ENCODE measurements at places on chromosomes 2 and 18. TPM values are rescaled to one million over a fixed set of nuclear protein-coding genes. Genes with fewer than 3 reads are reported as not detected.

GRCh38 chr18:3332376-3332775 is 70.4 kb downstream of the MYL12B start:
- no peaks in the 10 kb centered on the region for H3K36me3 ChIP-seq
- no peaks in the 10 kb centered on the region for H3K4me1 ChIP-seq
- no peak overlapping the region for H3K4me3 ChIP-seq
- no peaks in the 10 kb centered on the region for H3K27me3 ChIP-seq
- no peak for DNase-seq

- no peak overlapping the region for H3K4me3 ChIP-seq
- no peaks in the 10 kb centered on the region for H3K36me3 ChIP-seq
- DNase-seq, result no peak
- H3K27ac ChIP-seq, result no peak overlapping the region
Measured at GRCh38 chr18:33128581-33128980, 311.9 kb downstream of the CCDC178 start.

DNA sequence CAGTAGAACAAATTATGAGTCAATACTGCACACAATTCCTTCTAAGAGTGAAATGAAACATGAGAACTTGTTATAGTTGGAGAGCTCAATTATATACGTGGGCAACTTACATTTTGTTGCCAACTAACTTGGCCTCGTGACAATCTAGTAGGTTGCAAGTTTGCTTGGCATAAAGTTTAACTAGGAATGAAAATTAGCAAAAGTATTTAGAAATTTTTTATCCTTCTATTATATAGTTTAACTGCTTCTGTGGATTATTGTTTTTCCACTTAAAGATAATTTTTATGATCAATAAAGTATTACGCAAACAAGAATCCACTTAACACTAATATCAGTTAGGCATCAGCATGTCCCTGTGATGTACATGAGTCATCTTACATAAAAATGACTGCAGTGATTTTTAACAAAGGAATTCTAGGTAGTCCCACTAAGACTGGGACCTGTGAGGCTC is 41.1 kb downstream of the FAM124B start:
- H3K27me3 ChIP-seq, result no peaks in the 10 kb centered on the region
- H3K4me1 ChIP-seq, result peaks cover 6% of the 10 kb centered on the region
- no peak overlapping the region for H3K27ac ChIP-seq
- no peaks in the 10 kb centered on the region for H3K36me3 ChIP-seq
- DNase-seq, result no peak
- H3K4me3 ChIP-seq, result no peak overlapping the region

GRCh38 chr18:50194631-50195532 is at the start of gene MYO5B:
Gene MYO5B (minus strand): TSS chr18:50195147. CDS start chr18:50194793, 354 bp downstream.
- H3K27me3 ChIP-seq, result no peaks in the 10 kb centered on the region
- peak; percentile 90 for DNase-seq

GRCh38 chr2:45173513-45173912 is 164.3 kb upstream of the SIX2 start:
- H3K27ac ChIP-seq, result no peak overlapping the region
- no peaks in the 10 kb centered on the region for H3K36me3 ChIP-seq
- H3K27me3 ChIP-seq, result no peaks in the 10 kb centered on the region

DNA sequence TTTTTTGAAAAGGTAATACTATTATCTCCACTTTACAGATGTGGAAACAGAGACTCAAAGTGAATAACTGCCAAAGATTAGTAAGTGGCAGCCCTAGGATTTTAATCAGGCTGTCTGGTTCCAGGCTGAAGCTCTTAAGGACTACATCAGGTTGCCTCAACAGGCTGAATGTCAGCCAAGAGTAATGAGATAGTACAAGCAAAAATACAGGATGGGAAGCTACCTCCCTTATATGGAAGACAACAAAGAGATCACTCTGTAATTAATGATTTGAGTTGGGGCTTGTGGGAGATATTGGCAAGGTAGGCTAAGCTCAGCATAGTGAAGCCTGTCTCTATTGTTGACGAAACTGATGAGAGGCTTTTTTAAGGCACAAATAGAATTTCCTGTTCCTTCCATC is 323.1 kb downstream of the KCNJ3 start:
- no peak overlapping the region for H3K27ac ChIP-seq
- DNase-seq, result no peak
- no peaks in the 10 kb centered on the region for H3K4me1 ChIP-seq
- no peak overlapping the region for H3K4me3 ChIP-seq
- H3K36me3 ChIP-seq, result no peaks in the 10 kb centered on the region

DNA sequence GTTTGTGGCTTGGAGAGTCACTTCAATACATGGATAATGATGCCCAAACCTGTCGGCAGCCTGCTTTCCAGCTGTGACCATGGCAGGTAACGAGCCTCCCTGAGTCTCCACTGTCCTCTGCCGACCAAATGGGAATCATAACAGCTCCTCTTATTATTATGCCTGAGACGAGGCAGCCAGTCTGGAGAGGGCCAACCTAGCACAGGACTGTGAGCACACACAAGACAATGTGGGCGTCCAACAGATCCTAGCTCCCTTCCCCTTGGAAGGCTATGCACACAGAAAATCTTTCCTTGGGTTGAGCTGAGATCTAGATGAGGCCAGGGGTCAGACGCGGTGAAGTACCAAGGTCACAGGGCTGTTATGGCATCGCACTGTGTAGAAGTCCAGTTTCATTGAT is 890 bp upstream of the SLC4A3 start:
- H3K36me3 ChIP-seq, result no peaks in the 10 kb centered on the region
- no peaks in the 10 kb centered on the region for H3K27me3 ChIP-seq
- no peak overlapping the region for H3K27ac ChIP-seq
- H3K4me3 ChIP-seq, result no peak overlapping the region
- no peak for DNase-seq
- H3K4me1 ChIP-seq, result peaks cover 16% of the 10 kb centered on the region

DNA sequence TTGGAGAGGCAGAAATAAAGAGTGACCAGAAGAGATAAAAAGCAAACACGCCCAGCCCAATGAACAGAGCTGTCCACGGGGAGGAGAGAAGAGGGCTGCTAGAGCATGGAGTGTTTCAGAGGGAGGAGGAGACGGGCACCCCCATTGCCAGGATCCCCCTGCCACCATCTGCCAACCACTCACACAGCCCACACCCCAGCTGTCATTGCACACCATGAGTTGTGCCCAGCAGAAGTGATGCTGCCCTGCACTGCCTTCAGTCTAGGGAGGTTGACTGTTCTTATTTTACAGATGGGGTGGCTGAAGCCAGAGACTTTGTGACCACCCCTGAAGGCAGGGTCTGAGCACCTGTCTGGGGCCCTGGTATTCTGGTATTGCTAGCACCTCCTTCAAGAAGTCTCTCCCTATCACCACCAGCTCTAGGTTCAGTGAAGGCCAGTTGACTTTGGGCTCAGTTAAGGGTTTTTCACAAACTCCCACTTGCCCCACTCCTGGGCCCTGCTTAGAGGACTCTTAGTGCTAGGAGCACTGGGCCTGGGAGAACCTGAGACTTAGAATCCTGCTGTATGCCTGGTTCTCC is 2.4 kb downstream of the FABP1 start:
- H3K36me3 ChIP-seq, result no peaks in the 10 kb centered on the region
- no peak for DNase-seq
- no peaks in the 10 kb centered on the region for H3K27me3 ChIP-seq
- H3K4me1 ChIP-seq, result no peaks in the 10 kb centered on the region
- no peak overlapping the region for H3K4me3 ChIP-seq

DNA sequence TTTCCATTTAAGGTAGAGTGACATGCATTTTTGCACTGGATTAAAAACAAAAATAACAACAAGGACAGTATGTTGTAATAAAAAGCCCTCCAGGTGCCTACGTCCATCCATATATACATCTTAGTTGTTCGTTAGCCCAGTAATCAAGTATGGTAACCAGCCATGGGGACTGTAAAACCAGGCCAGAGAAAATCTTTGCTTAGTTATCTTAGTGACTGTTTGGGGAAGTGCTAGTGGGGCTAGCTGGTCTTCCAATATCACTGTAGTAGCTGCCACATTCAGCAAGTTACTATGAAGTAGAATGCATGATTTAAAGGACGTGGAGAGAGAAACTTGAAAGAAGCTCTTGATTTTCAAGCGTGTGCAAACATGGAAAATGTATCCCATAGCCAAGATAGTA is 95.9 kb upstream of the STON1 start:
- no peaks in the 10 kb centered on the region for H3K4me1 ChIP-seq
- H3K4me3 ChIP-seq, result no peak overlapping the region
- H3K36me3 ChIP-seq, result no peaks in the 10 kb centered on the region
- peak overlapping the region; percentile 37 for H3K27ac ChIP-seq
- DNase-seq, result no peak

- no peak overlapping the region for H3K27ac ChIP-seq
- no peak overlapping the region for H3K4me3 ChIP-seq
- H3K27me3 ChIP-seq, result no peaks in the 10 kb centered on the region
- H3K36me3 ChIP-seq, result no peaks in the 10 kb centered on the region
- H3K4me1 ChIP-seq, result no peaks in the 10 kb centered on the region
Measured at GRCh38 chr18:35116784-35117318, 75.6 kb downstream of the MAPRE2 start.

GRCh38 chr18:10444314-10445006 is 10.0 kb upstream of the APCDD1 start:
- no peak overlapping the region for H3K4me3 ChIP-seq
- no peak overlapping the region for H3K27ac ChIP-seq
- no peak for DNase-seq
- no peaks in the 10 kb centered on the region for H3K36me3 ChIP-seq

DNA sequence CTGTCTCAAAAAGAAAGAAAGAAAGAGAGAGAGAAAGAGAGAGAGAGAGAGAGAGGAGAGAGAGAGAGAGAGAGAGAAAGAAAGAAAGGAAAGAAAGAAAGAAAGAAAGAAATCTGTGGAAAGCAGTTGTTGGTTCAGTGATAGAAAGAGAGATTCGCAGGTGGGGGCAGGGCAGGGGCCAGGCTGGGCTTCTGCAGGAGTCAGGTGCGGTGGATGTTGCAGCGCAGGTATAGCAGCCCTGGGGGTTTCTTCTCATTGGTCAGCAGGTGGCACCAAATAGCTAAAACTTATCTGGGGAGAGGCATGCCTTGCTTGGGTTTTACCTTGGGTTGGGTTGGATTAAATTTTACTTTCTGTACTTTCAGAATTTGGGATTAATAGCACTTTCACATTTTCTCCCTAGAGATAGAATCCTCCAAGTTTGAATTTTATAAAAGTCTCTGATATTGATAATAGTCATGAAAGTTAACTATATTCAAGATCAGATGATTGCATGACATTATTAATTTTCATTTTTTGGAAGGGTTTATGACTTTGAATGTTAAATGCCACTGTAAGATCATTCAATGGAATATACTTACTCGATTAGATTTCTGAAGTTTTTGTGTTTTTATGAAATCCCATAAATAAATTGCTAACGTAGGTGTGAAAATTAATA is 66.6 kb downstream of the SPTBN1 start:
- H3K4me1 ChIP-seq, result peaks cover 16% of the 10 kb centered on the region
- no peaks in the 10 kb centered on the region for H3K27me3 ChIP-seq
- H3K36me3 ChIP-seq, result peaks cover 2% of the 10 kb centered on the region

DNA sequence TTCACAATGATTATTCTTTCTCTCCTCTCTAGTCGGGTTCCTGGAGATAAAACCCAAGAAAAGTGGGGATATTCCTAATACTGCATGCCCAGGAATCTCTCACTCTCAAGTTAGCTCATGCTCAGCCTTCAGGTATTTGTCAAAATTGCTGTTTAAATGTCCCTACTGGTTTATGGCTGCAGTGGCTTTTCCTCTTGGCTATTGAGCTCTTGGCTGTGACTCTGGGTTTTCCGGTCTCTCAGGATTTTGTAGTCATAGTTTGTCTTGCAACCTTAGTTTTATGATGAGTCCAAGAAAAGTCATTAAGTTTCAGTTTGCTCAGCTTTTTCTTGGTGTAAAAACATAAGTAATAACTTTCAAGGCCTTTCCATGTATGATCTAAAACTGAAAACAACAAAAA is 820.7 kb upstream of the HS6ST1 start:
- DNase-seq, result no peak
- peaks cover 9% of the 10 kb centered on the region for H3K4me1 ChIP-seq
- no peak overlapping the region for H3K27ac ChIP-seq
- no peak overlapping the region for H3K4me3 ChIP-seq

DNA sequence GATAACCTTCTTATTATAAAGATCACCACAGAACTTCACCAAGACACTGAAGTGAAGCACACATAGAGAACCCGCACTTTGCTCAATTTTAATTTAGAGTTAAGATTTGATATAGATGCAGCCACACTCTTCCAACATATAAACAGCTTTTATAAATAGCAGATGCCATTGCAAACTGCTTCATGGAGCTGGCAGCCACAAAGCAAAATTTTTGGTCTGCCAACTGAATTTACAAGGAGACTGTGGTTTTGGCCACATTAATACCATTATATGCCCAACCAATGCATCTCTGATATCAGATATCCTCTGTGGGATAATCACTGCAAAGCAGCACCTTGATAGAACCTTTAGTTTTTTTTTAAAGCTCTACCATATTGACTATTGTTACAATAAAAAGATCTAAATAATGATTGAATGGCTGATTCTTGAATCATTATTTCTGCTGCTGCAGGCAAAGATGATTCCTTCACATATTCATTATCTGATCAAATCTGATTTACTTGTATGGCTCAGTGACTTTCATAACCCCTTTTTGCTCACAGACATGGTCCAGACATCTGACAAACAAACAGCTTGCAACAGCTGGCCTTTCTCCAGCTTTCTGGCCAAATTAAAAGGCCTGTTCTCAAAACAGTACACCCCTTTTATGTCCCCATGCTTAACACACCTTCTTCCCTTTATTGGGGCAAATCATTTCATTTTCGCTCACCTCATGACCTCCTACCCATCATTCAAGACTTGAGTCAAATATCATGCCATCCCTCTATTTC is 88.4 kb downstream of the METTL4 start:
- H3K27me3 ChIP-seq, result no peaks in the 10 kb centered on the region
- no peaks in the 10 kb centered on the region for H3K36me3 ChIP-seq
- no peak overlapping the region for H3K27ac ChIP-seq
- no peak overlapping the region for H3K4me3 ChIP-seq

- H3K27ac ChIP-seq, result no peak overlapping the region
- no peak overlapping the region for H3K4me3 ChIP-seq
- no peaks in the 10 kb centered on the region for H3K36me3 ChIP-seq
- no peaks in the 10 kb centered on the region for H3K27me3 ChIP-seq
- no peak for DNase-seq
Measured at GRCh38 chr2:138490673-138491494, 10.7 kb upstream of the SPOPL start.

Gene SLC19A3
- total RNA-seq, result 23.4 TPM

Gene GKN1
- total RNA-seq, result not detected
